Activated T-cell treated with anti-CD3 and anti-CD28 coated beads for 48 hours (primary cell): ENCODE measurements at places on chromosomes 4 and X.

DNA sequence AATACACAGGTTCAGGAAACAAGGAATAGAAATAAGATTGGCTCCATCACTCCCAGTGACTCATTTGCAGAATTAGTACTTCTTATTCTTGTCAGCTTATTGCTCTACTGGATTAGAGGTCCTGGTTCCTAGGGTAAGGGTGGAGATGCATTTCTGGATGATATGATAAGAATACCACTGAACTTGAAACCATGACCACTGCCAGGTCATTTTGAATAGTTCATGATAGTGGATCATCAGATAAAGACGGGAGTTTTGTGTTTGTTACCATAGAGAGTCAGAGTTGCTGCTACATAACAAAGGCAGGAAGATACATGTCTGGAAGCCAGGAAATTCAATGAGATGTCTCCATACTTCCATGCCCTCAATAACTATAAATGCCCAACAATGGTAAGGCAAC lies 109.2 kb upstream of the FAT1 start:
- no peak for DNase-seq

- DNase-seq = no peak
Measured at GRCh38 chr4:54227256-54228055, 1.6 kb upstream of the PDGFRA start.

- DNase-seq = no peak
Measured at GRCh38 chrX:131564553-131565229, 20.8 kb downstream of the OR13H1 start.

GRCh38 chrX:48761674-48762471 lies at the start of gene GLOD5:
TSS of gene GLOD5 (plus strand) at chrX:48761747. CDS start at chrX:48761791, 44 bp downstream.
- DNase-seq = no peak

- DNase-seq = no peak
Measured at GRCh38 chrX:46838486-46838870, 1.6 kb downstream of the RP2 start.

GRCh38 chr4:116872941-116873340 lies 212.4 kb downstream of the TRAM1L1 start:
- no peak for DNase-seq

DNA sequence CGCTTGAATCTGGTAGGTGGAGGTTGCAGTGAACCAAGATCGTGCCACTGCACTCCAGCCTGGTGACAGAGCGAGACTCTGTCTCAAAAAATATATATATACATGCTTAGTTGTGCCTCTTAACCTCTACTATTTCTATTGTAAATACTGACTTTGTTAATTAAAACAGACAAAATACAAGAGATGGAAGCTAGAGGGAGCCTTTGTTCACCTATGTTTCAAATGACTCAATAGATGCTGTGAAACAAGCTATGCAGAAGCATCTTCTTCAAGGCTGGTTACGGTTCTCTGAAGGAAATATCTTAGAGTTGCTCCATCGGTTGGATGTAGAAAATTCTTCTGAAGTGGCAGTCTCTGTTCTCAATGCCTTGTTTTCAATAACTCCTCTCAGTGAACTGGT lies 6.2 kb downstream of the NCAPG start:
- DNase-seq = no peak

DNA sequence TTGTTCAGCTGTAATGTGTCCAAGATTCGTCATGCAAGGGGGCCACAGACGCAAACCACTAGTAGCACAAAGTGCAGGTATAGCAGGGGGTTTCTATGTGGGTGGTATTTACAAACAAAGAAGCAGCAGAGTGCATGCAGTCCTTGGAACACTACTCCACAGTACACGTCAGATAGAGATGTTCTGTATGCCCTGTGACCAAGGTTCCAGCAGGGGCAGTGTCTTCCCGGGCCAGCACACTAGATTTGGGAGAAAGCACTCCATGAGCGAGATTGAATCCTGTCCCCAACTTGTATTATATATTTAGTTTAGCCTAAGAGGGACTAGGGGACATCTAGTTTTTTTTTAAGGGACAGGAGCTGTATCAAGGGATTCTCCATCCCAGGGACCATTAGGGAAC lies 54.4 kb upstream of the ESX1 start:
- DNase-seq = no peak

DNA sequence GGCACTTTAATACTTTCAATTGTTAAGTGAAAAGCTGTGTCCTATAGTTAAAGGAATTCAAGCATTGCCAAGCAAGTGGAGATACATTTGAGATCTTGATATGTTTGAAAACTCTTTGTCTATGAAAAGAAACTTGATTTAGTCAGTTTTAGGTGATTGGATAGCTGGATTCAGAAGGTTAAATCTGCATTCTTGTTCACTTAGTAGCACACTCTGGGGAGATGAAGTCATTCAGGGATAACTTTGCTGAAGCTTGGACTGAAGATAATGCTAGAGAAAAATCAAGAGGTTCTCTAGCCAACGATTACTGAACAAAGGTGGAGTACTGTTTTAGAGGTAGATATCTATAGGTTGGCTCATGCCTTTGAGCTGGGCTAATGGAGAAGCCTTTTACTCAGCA lies 90.6 kb downstream of the DCAF8L2 start:
- DNase-seq = no peak

GRCh38 chrX:108270739-108271396 lies 167.4 kb downstream of the COL4A6 start:
- DNase-seq = no peak

- no peak for DNase-seq
Measured at GRCh38 chr4:40331961-40332360, 3.2 kb upstream of the CHRNA9 start.

- no peak for DNase-seq
Measured at GRCh38 chr4:188780028-188780427, 640.8 kb downstream of the TRIML1 start.

GRCh38 chr4:45033676-45034419 lies 307.5 kb upstream of the GNPDA2 start:
- DNase-seq = no peak

- no peak for DNase-seq
Measured at GRCh38 chr4:73442275-73442674, 6.3 kb downstream of the AFP start.

GRCh38 chrX:22097012-22097694 lies 65.0 kb downstream of the PHEX start:
- no peak for DNase-seq

DNA sequence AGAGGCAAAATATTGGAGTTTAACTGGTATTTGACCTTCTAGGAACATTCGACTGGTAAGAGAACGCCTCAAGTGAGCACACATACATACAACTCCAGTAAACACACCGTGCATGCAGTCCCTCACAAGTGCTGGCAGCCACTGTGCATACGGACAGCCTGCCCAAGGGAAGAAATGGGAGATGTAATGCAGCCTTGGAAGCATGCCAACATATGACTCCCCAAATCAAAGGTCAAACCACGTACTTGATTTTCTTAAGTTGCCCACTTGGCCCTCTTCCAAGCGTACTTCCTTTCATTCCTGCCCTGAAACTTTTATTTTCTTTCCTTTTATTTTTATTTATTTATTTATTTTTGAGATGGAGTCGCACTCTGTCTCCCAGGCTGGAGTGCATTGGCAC lies 206.6 kb downstream of the SPRY1 start:
- no peak for DNase-seq

DNA sequence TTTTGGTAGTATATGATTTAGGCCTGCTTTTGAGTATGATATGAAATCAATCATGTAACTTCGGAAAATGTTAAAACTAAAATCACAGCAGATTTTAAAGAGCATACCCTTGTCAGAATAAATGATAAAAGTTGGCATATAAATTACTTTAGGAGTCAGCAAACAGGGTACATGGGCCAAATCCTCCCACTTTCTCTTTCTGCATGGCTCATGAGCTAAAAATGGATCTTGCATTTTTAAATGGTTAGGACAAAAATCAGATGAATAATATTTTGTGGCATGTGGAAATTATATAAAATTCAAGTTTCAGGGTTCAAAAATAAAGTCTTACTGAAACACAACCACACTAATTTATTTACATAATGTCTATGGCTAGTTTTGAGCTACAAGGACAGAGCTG lies 214.9 kb downstream of the GASK1B start:
- DNase-seq = no peak

DNA sequence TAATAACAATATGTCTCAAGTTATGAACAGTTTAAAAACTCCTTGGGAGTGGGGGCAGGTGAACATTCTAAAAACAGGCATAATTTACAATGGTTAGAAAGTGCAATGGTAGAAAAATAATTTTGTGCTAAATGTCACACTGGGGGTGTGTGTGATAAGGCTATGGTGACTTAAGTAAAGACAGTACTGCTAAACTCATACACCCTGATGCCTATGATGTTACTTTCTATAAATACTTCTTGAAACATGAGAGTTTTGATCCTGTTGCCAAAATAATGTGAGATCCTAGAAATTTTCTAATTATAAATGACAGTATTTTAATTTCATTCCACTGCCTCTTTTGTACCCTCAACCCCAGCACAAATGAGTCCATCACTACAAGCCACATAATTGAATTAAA lies 144.2 kb downstream of the POLA1 start:
- DNase-seq = no peak

GRCh38 chr4:173367946-173368345 lies 2.8 kb upstream of the SAP30 start:
- no peak for DNase-seq

DNA sequence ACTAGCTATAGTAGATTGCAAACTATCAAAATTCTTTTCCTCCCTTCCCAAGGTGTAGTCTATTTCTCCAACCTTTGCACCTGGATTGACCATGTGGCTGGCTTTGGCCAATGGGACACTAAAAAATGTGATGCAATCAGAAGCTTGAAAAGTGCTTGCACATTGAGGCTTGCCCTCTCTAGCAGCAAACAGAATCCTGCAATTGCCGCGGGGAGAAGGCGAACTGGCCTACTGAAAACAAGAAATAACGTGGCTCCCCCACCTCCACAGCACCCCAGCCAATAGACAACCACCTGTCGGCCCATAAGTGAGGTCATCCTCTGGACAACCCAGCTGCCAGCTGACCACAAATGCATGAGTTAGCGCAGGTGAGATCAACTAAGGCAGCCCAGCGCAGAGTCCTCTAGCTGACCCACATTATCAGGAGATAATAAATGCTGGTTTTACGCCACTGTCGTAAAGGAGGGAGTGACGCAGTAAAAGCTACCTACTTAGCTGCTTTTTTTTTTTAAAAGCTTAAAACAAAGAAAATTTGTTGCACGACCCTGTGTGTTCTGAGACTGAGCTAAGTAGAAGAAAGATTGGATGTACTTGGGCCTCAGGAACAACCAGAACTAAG lies 95.2 kb downstream of the GK start:
- no peak for DNase-seq

DNA sequence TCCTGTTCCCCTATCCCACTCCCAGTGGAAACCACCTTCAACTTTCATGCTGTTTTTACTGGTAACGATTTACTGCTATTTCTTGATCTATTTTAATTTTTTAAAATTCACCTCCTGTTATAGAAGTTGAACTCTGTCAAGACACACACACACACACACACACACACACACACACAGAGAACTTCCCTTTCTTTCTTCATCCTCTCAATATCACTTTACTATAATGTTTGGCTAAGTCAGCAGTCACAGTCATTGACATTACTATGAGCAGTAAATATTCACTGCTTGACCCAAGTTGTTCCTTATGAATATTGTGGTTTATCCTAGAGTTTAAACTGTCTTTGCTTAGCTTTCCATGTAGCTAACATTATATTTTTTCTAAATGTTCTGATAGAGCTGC lies 24.0 kb upstream of the SGMS2 start:
- DNase-seq = no peak

DNA sequence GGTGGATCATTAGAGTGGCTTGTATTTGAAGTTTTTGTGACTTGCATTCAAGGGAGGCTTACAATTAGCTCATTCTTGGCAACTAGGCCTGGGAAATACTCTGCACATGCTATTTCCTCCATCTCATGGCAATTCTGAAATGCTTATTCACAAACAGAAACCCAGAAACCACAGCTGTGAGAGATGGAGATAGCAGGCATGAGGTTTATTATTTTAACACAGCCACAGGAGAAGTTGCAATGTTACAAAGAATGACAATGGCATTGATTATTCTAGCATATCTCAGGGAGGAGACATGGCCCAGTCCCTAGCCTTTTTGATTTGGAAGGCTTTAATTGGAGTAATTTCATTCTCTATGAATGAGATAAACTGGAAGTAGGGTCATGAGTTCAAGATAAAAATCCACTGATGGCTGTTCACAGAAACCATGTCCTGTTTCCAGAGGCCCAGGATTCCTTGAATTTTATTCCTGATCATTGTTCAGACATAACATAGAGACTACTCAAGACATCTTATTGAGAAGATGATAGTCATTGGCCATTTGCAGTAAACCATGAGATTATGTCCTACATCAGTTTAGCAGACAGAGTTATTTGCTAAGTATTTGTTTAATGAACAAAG lies 123.9 kb downstream of the MID1 start:
- DNase-seq = no peak

DNA sequence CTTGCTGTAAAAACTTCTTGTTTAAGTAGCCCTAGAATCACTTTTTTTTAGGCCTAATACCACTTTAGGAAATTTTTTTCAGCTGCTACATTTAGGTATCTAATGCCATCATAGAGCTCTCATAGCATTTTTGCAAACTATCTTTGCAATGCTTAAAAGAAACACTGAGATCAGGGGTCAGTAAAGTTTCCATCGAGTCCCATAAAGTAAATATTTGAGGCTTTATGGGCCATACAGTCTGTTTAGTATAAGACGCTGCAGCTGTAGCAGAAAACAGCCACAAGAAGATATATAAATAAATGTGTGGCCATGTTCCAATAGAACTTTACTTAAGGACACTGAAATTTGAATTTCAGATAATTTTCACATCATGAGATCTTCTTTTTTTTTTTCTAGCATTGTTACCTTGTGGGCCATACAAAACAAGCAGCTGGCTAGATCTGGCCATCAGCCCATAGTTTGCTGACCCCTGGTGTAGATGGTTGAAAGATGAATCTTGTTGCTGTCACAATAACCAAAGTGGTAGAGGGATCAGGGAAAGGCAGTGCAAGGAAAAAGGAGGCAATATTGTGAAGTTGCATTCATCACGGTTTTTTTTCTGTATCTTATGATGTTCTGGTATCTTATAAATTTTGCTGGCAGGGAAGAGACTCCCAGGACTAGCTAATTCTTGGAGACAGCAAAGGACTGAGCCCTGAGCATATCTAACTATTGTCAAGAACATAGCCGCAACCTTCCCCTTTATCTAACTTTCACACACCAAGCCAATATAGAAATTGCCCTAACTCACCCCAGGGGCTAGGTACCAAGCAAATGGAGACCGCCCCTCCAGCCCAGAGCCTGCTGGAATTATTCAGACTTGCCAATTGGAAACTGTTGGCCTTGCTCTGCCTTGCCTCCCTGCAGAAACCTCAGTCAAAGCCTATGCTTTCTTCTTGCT lies 46.6 kb downstream of the RASGEF1B start:
- DNase-seq = no peak
